ENCODE measurements at places on chromosomes 3 and 15.

DNA sequence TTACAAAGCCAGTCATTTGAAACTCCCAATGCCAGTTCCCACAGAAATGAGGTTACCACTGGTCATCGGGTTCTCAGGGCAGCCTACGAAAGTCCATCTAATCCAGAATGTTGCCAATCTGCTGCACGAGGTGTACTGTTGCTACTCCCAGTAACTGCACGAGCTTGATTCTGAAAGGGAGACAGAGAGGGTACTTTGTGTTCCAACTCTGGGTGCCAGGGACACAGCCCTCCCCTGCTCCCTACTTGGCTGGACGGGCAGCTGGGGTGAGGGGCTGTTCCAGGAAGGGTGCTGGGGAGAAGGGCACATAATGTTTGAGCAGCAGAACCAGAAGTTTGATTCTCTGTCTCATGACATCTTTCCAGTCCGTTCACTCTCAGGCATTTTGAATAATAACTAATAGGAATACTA, 27.1 kb upstream of the OSBPL11 start:
- no peak for DNase-seq

- no peak for DNase-seq
Observed at GRCh38 chr3:9806137-9806536, 3.9 kb upstream of the TTLL3 start.

GRCh38 chr3:58776231-58776630, 109.7 kb upstream of the FAM3D start:
- no peak for DNase-seq

DNA sequence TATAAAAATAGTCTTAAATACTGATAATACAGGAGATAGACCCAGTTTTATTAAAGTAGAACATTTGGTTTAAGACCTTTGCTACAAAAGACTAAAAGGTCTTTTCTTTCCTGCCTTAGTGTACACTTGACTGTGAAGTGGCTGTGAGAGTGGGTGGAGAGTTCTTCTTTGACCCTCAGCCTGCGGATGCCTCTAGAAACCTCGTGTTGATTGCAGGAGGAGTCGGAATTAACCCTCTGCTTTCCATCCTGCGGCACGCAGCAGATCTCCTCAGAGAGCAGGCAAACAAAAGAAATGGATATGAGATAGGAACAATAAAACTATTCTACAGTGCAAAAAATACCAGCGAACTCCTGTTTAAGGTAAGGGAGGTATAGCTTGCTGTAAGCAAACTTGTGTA, 36.5 kb downstream of the OXNAD1 start:
- no peak for DNase-seq

- DNase-seq, result no peak
Observed at GRCh38 chr3:37952564-37952963, 38.0 kb upstream of the VILL start.

- peak; percentile 13 for DNase-seq
Observed at GRCh38 chr3:108006077-108006771, 84.6 kb downstream of the CD47 start.
